ENCODE measurements at places on chromosomes 16 and 17.

- DNase-seq, result no peak
Observed at GRCh38 chr16:67632415-67633172, 12.3 kb upstream of the CARMIL2 start.

DNA sequence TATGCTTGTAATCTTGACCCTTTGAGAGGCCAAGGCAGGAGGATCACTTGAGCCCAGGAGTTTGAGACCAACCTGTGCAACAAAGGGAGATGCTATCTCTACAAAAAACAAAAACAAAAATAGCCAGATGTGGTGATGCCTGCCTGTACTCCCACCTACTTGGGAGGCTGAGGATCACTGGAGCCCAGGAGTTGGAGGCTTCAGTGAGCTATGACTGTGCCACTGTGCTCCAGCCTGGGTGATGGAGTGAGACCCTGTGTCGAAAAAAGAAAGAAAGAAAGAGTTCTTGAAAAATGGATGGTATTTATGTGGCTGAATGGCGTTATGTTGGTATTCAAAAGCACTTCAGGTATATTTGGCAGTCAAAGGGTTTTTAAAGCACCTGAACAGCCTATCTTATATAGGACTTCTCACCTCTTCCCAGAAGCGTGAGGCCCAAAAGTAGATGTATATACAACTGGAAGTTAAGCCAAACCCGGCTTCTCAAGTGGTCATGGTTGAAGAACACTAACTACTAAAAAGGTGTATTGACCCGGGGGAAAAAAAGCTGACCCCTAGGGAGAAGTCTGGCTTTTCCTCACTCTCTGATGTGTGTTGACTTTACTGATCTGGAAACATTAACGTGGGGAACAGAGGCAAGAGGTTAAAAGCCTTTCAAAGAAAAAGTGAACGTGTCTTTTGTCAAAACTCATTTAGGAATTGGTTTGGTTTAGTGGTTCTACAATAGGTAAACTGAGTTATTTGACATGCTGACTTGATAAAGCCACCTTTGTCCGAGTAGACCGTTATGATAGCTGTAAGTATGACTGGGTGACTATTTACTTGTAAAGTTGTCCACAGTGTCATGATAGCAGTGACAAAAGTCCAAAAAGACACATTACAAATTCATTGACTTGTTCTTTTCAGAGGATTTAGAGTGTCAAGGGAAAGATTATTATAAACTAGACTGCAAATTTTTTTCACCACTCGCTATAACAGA, 183.4 kb downstream of the IRX3 start:
- DNase-seq, result no peak

GRCh38 chr17:21002309-21003006, 40.4 kb downstream of the USP22 start:
- DNase-seq, result no peak

DNA sequence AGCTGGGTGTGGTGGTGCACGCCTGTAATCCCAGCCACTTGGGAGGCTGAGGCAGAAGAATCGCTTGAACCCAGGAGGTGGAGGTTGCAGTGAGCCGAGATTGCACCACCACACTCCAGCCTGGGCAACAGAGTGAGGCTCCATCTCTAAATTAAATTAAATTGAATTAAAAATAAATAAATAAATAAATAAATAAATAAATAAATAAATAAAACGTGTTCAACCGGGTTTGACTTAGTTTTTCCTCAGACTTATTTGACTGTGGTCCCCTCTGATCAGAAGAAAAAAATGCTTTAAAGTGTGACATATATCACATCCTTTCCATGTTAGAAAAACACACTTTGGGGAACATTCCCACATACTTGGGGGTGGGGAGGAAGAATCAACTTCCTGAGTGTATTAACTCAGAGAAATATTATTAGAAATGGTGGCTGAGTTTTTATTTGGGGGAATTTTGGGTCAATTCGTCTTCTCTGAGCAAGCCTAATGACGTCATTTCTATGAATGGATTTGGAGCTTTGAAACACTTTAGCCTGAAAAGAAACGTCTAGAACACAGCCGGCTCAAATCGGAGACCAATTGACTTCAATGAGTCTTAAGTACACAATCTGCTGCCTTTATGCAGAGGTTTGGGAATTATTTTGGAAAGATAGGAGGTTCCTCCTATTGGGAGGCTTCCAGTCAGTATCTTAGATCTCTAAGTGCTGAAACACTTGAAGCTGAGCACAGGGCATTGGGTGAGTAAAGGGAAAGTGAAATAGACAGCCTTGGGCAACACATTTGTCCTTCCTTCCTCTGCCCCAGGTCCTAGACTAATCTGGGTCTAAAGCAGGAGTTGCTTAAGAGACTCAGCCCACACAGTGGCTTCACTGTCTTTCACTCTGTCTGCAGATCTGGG, 132.6 kb downstream of the PITPNC1 start:
- peak; percentile 29 for DNase-seq

DNA sequence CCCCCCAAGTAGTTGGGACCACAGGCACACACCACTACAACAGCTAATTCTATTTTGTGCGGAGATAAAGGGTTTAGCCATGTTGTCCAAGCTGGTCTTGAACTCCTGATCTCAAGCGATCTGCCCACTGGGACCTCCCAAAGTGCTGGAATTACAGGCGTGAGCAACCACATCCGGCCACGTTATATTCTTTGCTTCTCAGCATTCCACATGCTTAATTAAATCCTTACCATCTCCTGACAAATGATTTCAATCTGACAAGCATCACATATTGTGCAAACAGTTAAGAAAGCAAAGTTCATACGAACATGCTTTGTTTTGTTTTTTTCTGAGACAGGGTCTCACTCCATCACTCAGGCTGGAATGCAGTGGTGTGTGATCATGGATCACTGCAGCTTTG, 18.2 kb downstream of the HIGD1B start:
- DNase-seq, result no peak

- no peak for DNase-seq
Observed at GRCh38 chr17:55830699-55831471, 80.0 kb downstream of the PCTP start.

- no peak for DNase-seq
Observed at GRCh38 chr17:76260669-76261068, 4.5 kb upstream of the UBALD2 start.

- no peak for DNase-seq
Observed at GRCh38 chr17:79476074-79476652, 134.7 kb downstream of the RBFOX3 start.

- DNase-seq, result no peak
Observed at GRCh38 chr17:53039981-53040380, 782.7 kb upstream of the KIF2B start.

GRCh38 chr16:68539711-68540239, 684 bp downstream of the ZFP90 start:
- DNase-seq, result peak; percentile 6

DNA sequence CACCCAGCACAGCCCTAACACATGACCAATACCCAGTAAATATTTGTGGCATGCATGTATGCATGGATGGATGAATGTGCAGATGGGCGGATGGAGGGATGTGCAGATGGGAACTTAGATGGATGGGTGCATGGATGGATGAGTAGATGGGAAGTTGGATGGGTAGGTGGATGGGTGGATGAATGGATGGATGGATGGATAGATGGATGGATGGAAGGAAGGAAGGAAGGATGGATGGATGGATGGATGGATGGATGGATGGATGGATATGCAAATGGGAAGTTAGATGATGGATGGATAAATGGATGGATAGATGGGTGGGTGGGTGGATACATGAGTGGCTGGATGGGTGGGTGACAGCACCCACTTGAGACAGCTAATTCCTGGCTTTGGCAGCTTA, 193.2 kb upstream of the TNRC6C start:
- no peak for DNase-seq

GRCh38 chr16:85259832-85260167, 147.5 kb upstream of the CIBAR2 start:
- DNase-seq, result no peak

DNA sequence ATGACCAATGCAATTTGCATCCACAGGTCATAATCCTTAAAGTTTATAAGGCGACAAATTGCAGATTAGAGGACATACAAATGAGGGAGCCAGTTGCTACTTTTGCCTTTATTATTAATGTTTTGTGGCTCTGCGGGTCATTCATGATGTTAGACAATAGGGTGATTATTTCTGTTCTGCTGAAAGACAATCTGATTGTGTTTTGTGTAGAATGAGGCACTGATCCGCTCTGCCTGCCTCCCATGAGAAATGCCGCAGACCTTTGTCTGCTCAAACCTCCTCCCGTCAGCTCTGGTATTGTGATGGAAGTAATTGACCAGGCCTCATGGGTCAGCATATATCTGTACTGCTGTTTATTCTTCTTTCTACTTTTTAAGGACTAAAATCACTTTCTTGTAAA, 224.9 kb downstream of the PRKCA start:
- DNase-seq, result no peak

GRCh38 chr16:57826706-57827625, 24.7 kb upstream of the KIFC3 start:
- DNase-seq, result no peak

GRCh38 chr16:27775254-27775653, 225.3 kb downstream of the KATNIP start:
- DNase-seq, result no peak

DNA sequence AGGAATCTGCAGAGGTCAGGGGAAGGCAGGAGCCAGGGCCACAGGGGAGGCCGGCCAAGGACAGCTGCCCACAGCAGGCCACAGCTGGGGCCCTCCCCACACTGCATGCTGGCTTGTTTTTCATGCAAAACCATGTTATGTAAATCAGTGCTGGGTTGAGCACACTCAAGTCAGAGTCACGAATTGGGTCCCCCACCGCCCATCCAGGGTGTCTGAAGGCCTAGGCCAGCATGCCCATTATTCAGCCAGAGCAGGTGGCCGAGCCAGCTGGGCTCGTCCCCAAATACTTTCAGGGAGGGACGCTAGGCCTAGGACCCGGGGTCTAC, 51.2 kb upstream of the TOB1 start:
- no peak for DNase-seq

DNA sequence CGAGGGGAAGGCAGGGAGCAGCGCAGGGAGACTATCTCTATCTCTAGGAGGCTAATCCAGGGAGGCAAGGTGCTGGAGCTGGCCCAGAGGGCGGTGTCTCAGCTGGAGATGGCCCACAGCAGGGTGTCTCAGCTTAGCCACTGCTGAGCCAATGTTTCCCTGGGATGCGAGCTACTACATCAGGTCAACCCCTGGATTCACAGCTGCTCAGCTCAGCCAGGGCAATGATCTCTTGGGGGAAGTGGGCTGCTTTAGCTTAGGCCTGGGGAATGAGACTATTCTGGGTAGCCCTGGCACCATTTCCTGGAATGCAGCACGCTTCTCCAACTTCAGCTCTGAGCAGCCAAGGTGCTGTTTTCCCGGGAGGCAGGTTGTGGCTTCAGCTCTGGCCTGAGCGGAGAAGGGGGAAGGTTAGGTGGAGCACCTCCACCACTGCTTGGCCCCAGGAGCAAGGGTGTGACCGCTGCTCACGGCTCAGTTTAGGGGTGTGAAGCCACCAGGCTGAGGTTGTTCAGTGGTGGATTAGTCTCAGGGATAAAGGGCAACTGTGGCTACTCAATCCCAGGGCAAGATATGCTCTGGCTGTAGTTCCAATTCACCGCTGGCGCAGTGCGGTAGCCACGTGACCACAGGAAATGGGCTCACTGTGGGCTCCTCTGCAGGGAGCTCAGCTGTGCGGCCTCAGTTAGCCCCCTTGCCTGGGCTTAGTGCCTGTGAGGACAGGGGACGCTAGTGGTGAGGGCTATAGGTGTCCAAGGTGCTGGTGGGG, 5.2 kb upstream of the PRSS21 start:
- no peak for DNase-seq

All from NCI-H226 (cell line).